RWPE1 (cell line): ENCODE measurements at places on chromosomes 7 and 10.

DNA sequence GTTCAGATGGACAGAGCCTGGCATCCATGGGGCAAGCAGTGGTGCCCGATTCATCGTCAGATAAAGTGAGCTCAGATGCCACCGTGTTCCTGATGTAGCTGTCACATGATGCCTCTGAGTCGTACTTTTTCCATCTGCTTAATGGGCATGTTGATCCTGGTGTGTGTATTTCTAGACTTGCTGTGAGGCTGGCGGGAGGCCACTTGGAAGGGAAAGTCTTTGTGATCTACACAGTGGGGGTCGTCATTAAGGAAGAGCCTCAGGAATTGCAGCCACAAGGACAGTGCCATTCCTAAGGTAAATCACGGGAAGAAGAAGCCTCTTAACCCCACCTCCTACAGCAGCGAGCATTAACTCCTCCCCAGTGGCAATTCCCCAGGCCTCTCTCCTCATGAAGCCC, 63.0 kb downstream of the RGS10 start:
- no peak for DNase-seq

DNA sequence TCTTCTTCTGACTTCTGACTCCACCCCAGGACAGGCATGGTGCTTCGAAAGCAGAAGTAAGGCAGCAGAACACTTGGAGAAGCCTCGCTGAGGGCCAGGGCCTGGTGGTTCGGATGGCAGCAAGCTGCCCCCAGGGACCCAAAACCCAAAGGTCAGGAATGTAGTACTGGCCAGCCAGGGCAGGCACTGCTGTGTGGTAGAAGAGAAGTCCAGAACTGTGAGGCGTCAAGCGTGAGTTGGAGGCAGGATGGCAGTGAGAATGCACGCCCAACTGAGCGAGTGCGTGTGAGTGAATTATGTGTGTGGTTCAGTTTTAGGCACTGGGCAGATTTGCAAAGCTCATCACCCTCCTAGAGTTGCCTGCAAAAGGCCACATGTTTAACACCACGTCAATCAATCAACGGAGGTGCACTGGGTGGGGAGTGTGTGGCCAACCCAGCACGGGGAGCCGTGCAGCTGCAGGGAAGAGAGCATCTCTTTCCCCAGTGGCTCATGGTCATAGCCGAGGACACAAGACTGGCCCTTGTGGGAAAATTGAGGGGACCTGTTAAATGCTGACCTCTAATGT, 144.3 kb downstream of the KCNMA1 start:
- no peak for DNase-seq

GRCh38 chr10:58691528-58691927, 178.9 kb downstream of the BICC1 start:
- DNase-seq: no peak

- no peak for DNase-seq
Observed at GRCh38 chr10:98195120-98195519, 60.7 kb downstream of the R3HCC1L start.

DNA sequence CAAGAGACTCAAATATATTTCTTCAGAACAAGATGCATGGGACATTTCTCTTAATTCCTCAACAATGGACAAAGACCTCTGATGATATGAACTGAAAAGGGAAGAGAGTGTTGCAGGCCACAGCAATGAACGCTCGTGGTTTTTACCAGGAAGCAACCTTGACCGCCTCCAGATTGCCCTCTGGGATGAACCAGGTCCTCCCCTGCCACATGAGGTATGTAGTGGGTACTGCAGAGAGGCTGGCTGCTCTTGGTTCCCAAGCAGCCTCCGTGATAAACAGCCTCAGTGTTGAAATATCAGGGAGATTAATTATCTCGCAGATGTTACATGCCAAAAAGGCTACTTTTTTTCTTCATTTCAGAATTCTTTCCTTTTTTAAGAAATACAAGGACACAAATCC, 338.8 kb downstream of the ELMO1 start:
- no peak for DNase-seq

- no peak for DNase-seq
Observed at GRCh38 chr7:30286749-30287148, 2.4 kb downstream of the ZNRF2 start.

DNA sequence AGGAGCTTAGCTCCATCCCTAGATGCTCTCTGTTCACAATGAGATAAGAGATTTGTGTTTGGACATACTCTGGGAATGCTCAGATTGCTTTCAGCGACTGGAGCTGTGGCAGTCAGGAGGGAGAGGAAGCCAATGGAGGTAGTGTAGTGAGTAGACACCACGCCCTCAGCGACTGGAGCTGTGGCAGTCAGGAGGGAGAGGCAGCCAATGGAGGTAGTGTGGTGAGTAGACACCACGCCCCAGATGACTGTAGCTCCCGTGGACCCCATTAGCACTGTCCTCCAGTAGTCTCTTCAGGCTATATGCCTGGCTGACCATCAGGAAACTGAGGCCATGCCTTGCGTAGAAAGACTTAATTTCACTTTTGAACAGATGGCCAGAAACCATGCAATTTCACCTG, 1033.8 kb downstream of the NRG3 start:
- no peak for DNase-seq

DNA sequence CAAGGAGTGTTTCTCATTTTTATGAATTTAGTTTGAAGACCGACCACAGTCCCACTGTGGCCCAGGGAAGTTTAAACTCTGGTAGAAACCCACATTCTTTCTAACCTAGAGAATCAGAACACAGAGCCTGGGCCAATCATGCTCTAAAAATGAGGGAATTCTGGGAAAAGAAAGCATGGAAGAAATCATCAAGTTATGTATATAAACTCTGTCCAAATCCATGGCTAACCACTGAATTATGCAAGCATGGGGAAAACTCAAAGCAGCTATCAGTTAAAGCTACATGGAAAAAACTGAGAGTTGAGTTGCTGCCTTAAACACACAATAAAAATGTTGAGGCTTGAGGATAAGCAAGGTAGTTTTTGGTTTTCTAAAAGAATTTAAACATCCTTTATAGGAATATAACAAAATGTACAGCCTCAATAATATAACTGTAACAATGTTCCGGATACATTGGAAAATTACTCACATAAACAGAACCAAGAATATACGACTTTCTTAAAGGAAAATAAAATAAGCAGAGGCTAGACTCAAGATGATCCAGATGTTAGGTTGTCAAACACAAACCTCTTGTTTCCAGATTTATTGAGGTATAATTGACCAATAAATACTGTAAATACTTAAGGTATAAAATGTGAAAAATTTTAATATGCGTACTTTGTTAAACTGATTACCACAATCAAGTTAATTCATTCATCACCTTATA, 311.2 kb upstream of the GNAI1 start:
- no peak for DNase-seq

DNA sequence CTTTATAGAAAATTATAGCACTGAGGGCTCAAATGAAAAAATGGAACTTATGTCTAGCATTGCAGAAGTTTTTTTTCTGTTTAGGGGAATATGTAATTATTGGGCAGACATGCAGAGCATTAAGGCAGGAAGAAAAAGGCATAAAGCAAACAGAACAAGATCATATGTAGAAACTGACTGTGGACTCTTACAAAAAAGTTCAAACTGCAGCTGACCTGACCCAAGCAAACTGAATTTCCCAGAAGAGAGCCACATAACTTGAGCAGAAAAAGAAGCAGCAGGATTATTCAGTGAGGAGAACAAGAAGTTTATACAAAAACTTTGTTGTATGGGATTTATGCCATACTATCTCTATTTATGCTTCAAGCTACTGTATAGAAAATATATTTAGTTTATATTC, 250.9 kb downstream of the PHF14 start:
- DNase-seq: no peak

- DNase-seq: no peak
Observed at GRCh38 chr10:19579761-19580545, 236.3 kb upstream of the PLXDC2 start.
